ENCODE measurements at places on chromosomes 3 and 15. TPM values are rescaled to one million over a fixed set of nuclear protein-coding genes. Genes with fewer than 3 reads are reported as not detected.

DNA sequence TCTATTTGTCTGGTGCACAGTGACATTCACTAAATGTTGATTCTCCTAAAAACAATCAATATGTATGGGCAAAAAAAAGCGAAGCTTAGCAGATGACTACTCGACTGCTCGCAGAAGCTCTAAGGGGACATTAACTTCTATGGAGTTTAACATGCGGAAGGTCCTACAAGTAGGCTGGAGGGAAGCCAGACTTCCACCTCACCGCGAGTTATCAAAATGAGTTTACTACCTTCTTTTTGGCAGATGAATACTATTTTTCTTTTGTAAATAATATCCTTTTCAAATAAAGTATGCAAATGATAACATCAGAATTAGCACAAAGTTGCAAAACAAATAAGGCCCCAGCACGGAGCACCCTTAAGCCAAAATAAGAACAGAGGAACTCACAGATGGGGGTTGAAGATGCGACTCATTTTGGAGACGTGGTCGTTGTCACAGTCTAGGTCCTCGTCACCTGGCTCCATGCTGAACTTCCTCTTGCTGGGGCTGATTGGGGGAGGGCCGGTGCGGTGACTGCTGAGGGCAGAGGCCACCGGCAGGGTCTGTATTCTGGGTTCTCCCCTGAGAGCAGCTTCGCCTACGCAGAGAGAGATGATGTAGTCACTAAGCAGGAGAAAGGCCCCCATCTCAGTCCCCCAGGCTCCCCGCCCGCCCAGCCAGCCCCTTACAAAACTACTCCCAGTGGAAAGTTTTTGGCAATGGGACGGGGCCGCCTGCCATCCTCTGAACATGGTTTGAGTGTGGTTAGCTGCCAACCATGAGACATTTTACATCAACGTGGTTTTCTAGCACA is 42.1 kb downstream of the VGLL4 start:
- DNase-seq = no peak
- H3K27me3 ChIP-seq = no peaks in the 10 kb centered on the region
- H3K27ac ChIP-seq = peak overlapping the region; percentile 70
- no peak overlapping the region for H3K4me3 ChIP-seq
- peaks cover 19% of the 10 kb centered on the region for H3K4me1 ChIP-seq

DNA sequence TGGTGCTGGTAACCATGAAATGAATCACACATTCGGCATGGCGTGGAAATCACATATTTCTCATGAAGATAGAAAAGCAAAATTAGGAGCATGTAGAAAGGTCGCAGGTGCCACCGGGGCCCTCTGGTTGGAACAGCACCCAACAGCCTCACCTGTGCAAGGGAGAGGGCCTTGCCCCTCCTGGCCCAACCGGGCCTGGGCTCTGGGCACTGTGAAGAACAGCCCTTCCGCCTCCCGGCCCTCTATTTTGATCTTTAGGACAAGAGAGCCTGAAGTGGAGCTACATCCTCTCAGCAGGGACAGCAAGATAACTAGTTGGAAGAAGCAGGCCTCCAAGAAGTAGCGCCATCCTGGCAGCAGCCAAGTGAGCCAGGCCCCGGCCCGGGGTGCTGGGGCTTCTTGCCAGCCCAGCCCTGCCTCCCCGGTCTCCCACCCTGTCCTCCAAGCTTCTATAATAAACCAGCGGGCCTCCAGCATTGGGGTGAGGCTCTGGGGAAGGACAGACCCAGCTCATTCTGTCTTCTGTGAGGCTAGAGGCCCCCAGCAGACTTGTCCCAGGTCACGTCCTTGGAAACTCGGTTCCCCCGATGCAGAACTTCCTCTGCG is 46.1 kb upstream of the FGD5 start:
- no peak overlapping the region for H3K27ac ChIP-seq
- no peaks in the 10 kb centered on the region for H3K4me1 ChIP-seq
- H3K4me3 ChIP-seq = no peak overlapping the region
- no peaks in the 10 kb centered on the region for H3K36me3 ChIP-seq

- no peak overlapping the region for H3K4me3 ChIP-seq
- no peaks in the 10 kb centered on the region for H3K4me1 ChIP-seq
- H3K36me3 ChIP-seq = peaks cover 2% of the 10 kb centered on the region
- no peak for DNase-seq
These were observed 23.6 kb downstream of the PTX3 start for GRCh38 chr3:157460253-157460652.

SLC22A14 gene
- not detected for total RNA-seq

GRCh38 chr3:58144478-58145325 is 66.1 kb downstream of the DNASE1L3 start:
- H3K4me1 ChIP-seq = no peaks in the 10 kb centered on the region
- no peak overlapping the region for H3K27ac ChIP-seq
- H3K27me3 ChIP-seq = no peaks in the 10 kb centered on the region
- no peak for DNase-seq

DNA sequence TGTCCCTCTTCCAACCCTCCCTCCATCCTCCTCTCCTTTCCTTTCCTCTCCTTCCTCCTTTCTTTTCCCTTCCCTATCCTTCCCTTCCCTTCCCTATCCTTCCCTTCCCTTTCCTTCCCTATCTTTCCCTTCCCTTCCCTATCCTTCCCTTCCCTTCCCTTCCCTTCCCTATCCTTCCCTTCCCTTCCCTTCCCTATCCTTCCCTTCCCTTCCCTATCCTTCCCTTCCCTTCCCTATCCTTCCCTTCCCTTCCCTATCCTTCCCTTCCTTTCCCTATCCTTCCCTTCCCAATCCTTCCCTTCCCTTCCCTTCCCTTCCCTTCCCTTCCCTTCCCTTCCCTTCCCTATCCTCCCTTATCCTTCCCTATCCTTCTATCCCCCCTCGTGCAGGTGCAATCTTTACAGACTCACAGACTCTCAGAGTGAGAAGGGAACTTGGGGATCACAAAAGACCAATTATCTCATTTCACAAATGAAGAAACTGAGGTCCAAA is 31.5 kb downstream of the RASGRF1 start:
- H3K4me3 ChIP-seq = no peak overlapping the region
- no peak for DNase-seq
- H3K27ac ChIP-seq = no peak overlapping the region
- H3K4me1 ChIP-seq = no peaks in the 10 kb centered on the region
- no peaks in the 10 kb centered on the region for H3K27me3 ChIP-seq

DNA sequence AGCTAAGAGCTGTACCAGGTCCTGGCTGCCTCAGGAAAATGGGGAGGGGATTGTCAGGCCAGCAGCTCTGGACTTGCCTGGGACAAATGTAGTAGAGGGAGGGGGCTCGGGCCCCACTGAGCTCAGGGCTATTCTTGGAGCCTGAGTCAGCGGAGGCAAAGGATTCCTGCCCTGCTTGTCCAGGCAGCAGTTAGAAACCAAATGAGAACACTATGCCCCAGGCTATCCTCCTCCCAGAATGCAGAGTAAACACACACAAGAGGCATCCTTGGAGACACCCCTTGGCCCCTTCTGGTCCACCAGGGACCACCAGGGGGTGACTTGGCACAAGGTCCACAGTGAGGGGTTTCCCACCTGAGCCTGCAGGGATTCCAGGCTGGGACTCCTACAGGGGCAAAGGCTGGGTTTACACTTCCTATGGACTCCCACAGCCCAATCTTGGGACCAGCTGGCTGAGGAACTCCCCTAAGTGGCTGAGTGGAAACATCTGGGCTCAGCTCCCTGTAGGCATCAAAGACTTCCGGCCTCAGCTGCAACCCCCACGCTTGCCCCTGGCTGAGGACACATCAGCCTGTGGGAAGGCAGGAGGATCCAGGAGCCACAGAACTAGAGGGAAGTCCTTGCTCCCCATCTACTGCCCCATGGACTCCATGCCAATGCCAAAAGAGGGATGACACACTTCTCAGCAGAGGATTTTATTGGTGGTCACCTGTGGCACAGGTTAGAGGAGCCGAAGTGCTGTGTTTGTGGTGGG is 3.4 kb upstream of the COL7A1 start:
- H3K27me3 ChIP-seq = no peaks in the 10 kb centered on the region
- H3K4me1 ChIP-seq = peaks cover 20% of the 10 kb centered on the region
- peak overlapping the region; percentile 69 for H3K27ac ChIP-seq
- no peak for DNase-seq

GABRA5 gene
- total RNA-seq = not detected

All from upper lobe of left lung (tissue), 6 donors.